ENCODE measurements at places on chromosomes 1 and 21. TPM values are rescaled to one million over a fixed set of nuclear protein-coding genes. Genes with fewer than 3 reads are reported as not detected.

- no peak for DNase-seq
Measured at GRCh38 chr1:153567621-153568366, 2.1 kb upstream of the S100A2 start.

- no peak for DNase-seq
Measured at GRCh38 chr1:173818459-173818858, 6.0 kb upstream of the DARS2 start.

GRCh38 chr1:14704846-14705245 lies 106.4 kb downstream of the KAZN start:
- no peak for DNase-seq

DNA sequence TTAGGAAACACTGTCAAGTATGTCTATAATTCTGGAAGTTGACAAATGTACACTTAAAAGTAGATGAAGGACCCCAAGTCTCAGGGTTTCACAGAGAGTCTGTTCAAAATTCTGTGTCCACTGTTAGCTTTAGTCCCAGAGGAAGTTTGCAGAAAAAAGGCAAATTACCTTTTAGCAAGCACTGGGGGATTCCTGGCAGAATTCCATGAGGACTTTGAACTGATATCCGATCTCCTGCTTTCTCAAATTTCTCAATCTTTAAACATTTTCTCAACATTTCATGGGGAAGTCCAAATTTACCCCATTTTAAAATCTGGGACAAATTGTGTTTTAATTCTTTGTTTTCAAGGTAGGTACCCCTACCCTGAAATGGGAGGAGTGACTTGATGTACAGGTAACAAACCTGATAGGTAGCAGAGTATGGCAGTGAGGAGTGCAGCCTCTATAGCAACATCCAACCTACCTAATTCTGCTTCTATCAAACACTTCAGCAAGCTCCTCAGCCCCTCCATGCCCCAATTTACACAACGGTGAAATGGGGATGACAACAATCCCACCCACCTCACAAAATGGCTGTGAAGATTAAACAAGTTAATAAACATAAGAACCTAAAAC lies 344.9 kb downstream of the OMA1 start:
- DNase-seq: no peak

- no peak for DNase-seq
Measured at GRCh38 chr21:31711745-31712285, 20.1 kb downstream of the SCAF4 start.

DNA sequence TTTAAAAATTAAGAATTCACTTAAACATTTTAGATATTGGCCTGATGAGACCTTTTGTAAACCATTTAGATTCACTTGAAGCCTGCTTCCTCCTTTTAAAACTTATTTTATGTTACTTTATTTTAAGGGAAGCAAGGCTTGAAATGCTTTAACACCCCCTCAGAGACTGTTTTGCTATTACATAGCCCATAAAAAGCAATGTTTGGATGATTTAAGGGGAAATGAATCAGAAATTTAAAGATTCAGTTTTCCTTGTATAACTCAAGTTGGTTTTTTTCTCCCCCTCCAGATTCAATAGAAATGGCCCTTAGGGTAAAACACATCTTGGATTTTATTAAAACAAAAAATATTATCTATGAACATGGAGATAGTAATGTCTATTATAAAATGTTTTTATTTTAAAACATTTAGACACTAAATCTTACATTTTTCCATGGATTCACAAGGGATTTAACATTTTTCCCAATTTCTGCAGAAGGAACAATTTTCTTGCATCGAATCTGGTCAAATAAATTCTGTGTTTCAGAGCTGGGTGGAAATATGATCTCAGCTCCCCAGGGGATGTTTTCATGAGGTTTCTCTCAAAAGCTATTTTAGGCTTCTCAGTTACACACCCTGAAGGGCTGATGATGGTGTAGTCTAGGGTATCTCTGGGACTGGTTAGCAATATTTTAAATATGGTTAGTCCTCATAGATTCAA lies 69.3 kb upstream of the WARS2 start:
- no peak for DNase-seq

GRCh38 chr1:64890699-64891447 lies 75.5 kb downstream of the JAK1 start:
- DNase-seq: no peak

DNA sequence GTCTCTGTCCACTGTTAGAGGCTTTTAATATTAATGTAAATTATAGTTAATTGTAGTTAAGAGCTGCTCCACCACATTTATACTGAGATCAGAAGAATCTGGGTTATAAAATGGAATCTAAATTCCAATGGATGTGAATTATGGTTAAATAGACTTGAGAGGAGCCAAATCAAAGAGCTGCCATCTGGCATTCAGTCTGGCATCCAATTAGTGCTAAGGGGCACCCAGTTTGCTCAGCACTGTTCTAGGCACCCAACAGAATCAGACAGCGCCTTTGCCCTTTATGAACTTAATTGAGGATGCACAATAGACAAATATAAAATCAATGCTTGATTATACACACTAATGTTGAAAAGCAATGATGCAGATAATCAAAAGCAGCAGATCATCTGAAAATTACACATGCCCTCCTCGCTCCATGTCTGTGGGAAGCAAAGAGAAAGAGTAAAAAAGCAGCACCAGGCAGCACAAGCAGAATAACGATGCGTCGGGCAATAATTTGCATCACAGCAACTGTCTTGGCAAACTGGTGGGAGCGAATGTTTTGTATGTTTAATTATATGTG lies 310.1 kb downstream of the BRINP2 start:
- DNase-seq: no peak

DNA sequence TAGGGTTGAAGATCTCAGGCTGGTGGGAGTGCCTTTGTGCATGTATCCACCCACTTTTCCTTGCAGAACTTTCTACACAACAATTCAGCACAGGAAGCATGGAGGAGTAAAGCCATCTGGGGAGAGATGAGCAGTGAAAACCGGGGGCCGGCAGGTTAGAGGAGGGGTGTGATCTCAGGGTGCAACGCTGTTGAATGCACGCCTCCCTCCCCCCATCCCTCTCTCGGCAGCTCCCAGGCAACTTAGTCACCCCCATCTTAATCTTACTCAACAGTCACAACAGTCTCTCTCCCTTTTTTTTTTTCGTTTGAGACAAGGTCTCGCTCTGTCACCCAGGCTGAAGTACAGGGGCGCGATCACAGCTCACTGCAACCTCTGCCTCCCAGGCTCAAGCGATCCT lies 16.6 kb upstream of the ABCG1 start:
- no peak for DNase-seq

DNA sequence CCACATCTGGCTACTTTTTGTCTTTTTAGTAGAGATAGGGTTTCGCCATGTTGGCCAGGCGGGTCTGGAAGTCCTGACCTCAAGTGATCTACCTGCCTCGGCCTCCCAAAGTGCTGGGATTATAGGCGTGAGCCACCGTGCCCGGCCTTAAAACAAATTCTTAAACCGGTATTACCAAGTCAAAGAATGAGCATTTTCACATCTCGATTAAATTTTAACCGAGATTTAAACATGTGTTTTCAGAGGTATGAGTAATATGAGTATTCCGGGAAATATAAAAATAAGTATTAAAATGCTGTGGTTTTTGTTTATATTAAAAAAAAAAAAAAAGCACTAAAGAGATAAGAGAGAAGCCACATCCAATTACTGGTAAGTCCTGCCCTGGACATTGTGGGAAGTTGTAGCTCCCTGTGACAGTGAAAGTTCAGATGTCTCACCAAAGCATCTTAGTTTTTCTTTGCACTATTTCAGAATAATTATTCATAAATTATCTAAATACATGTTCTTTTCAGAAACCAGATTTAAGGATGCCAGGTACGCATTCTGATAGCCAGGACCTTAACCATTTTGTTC lies 24.9 kb downstream of the ZNF281 start:
- DNase-seq: no peak

The E2F2 gene
- total RNA-seq: 0.32 TPM

The PM20D1 gene
- 0.19 TPM for total RNA-seq

The PALMD gene
- total RNA-seq: 235 TPM

The NUP133 gene
- total RNA-seq: 40.5 TPM

The RNF11 gene
- 73.4 TPM for total RNA-seq

The DNASE2B gene
- total RNA-seq: not detected

The HUNK gene
- 0.88 TPM for total RNA-seq
